Fibroblast of skin of right biceps (primary cell): ENCODE measurements at places on chromosomes 7 and 10.

- no peak for DNase-seq
Observed at GRCh38 chr7:157707983-157708918, 371.4 kb downstream of the DNAJB6 start.

DNA sequence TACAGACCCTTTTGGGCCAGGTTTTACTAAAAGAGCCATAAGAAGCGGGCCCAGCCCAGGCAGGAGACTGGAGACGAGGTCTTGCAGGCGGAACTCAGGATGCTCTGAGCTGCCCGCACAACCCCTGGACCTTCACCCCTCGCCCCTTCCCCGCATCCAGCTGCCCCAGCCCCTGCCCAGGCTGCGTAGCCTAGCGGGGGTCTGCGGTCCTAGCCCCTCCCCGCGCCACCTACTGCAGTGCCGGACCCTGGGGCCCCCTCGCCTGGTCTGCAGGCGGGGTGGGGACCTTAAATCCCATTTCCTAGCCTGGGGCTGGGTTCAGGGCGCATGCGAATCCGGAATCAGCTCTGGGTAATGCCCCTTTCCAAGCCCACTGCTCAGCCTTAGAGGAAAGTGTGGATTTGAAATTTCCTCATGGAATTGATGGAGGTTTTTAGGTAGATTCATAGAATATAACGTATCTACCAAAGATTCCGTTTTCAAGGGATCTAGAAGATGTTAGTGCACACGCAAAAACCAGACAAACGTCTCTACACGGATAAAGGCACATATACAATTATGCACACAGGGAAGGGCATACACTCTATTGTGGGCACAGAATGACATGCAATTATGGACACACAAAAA is 546 bp upstream of the HOXA3 start:
- no peak for DNase-seq

DNA sequence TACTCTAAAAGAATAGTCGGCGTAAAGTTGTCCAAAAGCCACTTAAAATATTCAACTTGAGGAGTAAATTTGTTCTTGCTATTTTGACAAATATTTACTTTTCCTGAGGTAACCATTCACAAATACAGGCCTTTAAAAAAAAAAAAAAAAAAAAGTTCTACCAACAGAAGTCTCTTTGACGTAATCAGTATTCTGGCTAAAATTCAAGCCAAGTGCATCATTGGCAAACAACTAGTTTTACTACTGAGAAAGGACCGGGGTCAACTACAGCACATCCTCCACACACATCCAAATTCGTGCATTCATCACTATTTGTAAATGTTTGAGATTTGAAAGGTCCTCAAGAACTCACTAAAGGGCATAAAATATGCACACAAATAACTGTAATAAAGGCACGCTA is 2.0 kb downstream of the OAT start:
- DNase-seq, result peak; percentile 11

DNA sequence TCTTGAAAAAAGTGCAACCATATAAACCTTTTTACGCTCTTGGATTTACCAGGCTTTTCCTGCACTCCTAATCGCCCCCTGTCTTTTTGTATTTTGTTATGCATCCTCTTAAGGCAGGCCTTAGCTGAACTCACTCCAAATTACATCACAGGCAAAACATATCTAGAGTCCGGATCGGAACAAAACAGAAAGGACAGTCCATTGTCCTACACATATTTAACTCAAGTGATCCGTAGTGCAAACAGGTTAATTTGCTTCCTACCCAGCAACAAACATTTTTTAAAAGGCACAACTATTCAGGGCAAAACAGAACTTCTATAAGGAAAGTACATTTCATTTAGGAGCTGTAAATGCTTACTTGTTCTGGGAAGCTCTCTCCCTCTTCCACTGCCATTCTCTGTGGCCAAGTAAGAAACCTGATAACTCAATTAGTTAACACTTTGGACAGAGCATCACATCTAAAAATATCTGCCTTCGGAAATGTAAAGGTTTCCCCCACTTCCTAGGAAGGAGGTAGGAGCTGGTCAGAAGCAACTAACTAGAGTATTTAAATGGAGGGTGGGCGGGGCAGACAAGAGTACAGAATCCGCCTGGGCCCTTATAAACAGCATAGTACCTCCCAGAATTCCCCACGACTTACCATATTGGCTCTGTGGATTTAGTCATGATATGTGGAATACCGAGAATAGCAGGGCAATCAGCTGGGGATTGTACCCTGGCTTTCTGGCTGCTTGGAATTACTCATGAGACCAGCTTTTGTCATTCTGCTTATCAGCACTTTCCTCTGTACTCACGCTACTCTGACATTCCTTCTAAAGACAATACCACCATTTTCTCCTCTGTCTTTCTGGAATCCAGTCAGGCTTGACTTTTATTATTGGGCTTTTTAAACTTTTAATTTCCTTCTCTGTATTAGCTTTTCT is 89.5 kb downstream of the ANK3 start:
- DNase-seq, result peak; percentile 73

DNA sequence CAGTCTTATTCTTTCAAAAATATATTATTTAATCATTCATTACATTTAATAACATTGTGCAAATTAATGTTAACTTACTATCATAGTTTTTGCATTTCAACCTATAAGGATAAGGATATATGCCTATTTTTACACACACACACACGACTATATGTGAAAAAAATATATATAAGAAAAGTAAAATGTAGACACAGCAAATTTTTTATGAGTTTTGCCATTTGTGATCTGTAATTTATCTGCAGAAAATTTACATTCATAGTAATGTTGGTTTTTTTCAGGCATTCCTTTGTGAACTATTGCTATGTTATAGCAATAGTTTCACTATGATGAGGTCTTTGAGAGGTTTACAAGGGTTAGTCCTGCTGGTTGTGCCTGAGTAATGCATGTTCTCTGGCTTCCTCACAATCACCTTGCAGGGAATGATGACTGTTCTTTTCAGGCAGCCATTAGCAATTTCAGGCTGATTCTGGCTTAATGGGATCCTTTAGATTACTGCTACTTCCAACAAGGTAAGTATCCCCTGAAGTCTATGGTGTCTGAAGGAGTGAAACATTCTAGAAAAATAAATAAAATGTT is 183.7 kb upstream of the CDK1 start:
- DNase-seq, result no peak

DNA sequence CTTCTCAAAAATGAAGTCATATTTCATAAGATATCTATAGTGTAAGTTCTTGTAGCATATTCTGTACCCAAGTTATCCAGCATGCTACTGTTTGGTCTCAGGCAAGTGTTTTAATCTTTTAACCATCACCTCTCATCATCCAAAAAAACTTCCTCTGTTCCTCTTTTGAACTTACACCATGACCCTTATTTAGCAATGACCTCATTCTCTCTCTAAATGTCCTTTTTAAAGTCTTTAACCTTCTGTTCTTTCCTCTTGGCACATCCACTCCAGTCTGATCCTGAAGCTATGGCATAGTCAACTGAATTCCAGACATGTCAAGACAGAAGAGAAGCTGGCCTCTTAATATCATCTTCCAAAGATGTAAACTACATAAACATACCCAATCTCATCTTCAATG is 26.2 kb downstream of the PPP3CB start:
- no peak for DNase-seq

DNA sequence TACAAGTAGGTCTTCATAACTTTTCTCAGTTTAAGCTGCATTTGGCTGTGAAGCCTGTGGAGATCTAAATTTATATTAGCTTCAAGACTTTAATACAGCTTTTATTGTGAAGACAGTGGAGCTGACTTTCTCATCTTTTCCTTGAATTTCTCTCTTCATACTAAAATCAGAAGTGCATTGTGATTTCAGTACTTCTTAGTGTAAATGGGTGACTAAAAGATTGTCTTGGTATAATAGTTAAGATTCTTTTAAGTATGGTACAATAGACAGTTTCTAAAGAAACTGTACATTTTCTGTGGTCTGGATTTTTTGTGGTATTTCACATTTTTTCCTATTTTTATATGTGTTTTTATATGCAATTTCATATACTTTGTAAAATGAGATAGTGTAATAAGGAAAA is 21.0 kb upstream of the DDX21 start:
- no peak for DNase-seq

DNA sequence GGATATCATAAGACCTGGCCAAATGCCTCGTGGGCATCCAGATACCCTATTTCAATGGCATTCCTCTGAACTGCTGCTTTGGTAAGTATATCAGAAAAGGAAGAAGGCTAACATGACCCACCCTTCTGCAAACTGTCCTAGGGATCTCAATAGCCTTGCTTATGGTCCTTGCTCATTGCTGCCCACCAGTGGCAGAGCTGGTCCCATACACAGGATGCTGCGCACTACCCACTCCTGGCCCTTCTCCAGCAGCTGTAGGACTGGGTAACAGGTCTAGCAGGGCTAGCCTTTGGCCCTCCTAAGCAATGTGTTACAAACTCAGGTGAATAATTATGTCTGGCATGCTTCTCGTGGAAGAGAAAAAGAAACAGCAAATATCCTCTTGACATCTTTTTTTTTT is 72.5 kb downstream of the C10orf90 start:
- peak; percentile 52 for DNase-seq

DNA sequence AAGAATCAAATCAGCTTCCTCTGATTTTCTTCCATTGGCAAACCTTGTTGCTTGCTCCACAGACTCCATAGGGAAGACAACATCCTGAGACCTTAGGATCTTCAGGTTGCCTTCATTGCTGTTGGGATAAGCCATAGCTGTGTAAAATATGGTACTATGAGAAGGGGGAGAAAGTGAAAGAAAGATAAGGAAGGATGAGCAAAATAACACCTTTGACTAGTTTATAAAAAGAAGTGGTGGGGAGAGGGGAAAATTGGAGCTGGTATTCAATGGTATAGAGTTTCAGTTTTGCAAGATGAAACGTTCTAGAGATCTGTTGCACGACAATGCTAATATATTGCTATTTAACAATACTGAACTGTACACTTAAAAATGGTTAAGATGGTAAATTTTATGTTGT is 180.4 kb upstream of the PHYHIPL start:
- DNase-seq, result no peak

GRCh38 chr7:55178863-55179773 is 160.3 kb downstream of the EGFR start:
- DNase-seq, result no peak
